ENCODE measurements at places on chromosomes 7 and 10.

DNA sequence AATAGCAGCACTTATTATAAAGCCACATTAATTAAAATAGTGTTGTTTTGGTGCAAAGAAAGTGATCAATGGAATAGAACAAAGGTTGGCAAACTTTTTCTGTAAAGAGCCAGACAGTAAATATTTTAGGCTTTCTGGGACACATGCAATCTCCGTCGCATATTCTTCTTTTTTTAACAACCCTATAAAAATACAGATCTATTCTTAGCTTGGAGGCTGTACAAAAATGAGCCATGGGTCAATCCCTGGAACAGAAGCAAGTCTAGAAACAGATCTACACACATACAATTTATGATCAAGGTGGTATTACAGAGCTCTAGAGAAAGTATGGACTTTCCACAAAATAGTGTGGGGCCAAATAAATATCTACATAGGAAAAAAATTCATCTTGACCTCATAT lies 71.8 kb downstream of the ARHGAP21 start:
- DNase-seq = no peak

- no peak for DNase-seq
These were observed 12.6 kb downstream of the SLC29A4 start for GRCh38 chr7:5295039-5296014.

DNA sequence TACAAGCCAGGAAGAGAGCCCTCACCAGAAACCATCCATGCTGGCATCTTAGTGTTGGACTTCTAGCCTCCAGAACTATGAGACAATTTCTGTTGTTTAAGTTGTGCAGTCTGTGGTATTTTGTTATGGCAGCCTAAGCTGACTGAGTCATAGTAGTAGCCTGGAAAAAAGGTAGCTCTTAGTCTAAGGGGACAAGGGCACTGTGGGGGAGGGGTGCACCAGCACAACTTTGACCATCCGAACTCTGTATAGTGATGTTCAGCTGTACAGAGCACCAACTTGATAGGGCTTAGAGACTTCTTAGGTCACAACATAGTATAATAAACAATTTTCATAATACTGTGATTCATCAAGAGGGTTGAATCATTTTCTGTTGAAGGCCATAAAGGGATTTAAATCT lies 14.3 kb downstream of the EIF4EBP2 start:
- no peak for DNase-seq

DNA sequence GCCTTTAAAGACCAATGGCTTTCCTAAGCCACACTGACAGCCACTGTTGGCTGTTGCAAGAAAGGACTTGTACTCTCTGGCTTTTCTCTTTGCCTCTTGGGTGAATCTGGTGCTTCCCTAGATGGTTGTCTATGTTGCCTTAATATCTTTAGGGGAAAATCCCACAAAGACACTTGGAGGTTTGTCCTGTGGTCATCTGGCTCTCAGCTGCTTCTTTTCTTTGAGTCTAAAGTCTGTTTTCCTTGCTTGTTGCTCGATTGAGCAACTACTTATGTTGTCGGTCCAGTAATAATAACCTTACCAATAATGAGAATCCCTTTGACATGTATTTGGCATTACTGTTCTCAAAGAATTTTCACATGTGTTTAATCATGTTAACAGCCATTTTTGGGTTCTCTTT lies 537.6 kb downstream of the LRMDA start:
- DNase-seq = no peak

DNA sequence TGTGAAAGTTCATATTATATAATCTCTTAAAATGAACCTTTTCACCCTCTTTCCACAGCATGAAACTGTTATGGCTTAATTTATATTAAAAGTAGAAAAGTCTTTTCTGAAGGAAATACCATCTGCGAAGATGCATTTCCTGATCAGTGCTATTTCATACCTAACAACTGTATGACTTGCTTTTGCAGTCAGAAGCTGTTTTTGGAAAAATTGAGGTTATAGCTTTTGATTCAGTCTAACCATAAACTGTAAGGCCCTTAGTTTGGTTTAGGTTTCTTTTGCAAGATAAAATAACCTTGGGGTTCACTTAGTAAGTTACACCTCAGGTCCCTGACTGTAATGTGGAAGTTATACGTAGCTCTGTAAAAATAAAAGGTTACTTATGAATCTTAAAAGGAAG lies 22.7 kb upstream of the PARP12 start:
- no peak for DNase-seq

GRCh38 chr7:44290252-44290620 lies 35.2 kb downstream of the CAMK2B start:
- no peak for DNase-seq

DNA sequence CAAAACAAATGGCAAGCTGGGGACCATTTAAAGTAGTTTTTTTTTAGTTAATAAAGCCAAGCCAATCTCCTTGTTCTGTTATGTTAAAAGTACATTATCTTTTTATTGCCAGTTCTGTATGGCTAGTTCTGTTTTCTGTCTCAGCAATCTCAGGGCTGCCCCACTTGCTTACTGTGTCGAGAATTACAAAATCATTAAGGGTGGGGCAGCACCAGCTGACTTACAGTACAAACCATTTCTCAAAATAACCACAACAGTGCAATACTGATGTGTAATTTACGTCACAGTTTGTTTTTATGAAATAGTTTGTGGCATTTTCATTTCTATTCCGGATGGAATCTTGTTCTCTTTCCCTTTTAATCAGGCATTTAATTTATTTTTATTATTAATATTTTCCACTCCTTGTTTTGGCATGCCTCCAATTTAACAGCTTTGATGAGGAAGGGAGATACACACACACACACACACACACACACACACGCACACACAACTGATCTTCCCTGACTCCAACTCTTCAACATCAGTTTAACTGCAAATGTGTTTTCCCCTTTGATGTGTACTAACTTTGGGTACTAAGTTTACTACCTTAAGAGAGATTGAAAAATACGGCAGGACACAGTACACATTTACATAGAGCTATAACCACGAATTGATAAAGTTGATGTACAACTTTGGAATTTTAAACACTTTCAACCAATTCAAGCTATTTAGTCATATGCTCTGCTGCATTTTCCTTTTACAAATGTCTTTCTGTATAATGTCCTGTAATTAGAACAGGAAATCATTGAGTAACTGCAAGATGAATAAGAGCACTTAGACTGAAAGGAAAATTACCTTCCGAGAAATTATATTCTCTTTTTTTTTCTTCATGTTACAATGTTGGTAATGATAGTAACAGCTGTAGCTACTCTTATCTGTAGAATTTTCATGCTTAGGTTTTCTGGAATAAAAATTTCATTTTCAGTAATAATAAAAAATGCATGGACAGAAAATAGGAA lies 91.5 kb downstream of the ARID5B start:
- peak; percentile 48 for DNase-seq

- DNase-seq = no peak
These were observed 22.2 kb upstream of the BMPER start for GRCh38 chr7:33882950-33883670.

DNA sequence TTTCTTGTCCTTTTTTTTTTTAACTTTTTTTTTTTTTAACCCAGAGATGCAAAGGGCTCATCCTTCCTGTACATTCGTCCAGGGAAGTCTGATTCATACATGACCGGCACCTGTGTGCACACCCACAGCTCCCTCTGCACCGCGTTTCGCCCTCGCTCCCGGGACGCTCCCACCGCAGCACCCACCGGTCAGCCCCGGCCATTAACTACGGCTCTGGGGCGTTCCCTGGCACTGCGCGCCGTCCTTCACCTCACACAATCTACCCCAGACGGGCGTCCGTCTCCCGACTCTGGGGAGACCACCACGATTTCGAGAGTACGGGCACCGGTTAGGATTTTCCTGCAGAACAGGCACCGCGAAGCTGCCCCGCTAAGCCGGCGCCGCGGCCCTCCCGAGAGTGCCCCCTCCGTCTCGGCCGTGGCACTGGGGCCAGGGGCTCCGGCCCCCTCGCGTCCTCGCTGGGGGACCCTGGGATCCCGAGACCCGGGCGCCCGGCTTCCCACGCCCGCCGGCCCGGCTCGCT lies 452 bp downstream of the ATE1 start:
- no peak for DNase-seq

- DNase-seq = no peak
These were observed 190.2 kb downstream of the CAMK1D start for GRCh38 chr10:12539350-12540164.

DNA sequence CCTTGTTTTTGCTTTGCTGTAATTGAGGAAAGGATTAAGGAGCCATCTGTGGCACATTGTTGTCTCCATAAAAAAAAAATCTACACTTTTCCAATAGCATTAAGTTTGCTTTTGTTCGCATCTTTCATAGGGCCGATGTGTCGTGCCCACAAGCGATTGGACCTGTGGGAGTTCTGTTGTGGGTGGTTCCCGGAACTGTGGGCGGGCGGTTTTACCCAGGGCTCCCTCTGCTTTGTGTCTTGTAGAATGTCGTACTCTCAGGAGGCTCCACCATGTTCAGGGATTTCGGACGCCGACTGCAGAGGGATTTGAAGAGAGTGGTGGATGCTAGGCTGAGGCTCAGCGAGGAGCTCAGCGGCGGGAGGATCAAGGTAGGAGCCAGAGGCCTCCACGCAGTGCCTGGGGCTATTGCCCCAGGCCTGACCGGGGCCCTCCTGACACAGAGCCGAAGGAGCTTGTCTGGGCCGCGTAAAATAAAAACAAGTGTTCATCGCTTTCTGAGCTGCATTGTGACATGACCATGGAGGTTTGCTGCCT lies 92.4 kb downstream of the ACTR3B start:
- no peak for DNase-seq

DNA sequence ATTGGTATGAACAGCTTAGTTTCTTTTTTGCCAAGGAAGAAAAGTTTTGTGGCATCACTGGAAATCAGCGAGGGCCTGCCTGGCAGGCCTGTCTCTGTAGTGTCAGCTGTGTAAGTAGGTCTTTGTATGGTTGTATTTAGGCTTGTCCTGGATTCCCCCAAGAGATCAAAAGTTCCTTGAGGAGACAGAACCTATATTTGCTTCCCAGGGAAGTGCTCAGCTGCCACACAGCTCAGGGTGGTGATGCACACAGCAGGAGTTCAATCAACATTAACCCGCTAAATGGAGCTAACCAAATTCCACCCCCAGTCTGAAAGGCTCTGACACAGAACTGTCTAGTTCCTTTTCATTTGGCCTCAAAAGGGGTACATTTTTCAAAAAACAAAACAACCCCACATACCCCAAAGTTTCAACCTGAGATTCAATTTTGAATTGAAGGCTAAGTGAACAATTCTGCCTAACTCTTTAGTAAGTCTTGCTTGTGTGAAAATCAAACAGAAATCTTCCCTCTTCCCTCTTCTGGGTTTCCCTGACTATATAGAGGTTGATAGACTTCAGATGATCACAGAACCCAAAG lies 124.4 kb downstream of the CLEC2L start:
- peak; percentile 11 for DNase-seq

- no peak for DNase-seq
These were observed 5.0 kb downstream of the CXCL12 start for GRCh38 chr10:44379907-44380306.

GRCh38 chr7:69692611-69693010 lies 94.3 kb downstream of the AUTS2 start:
- DNase-seq = no peak

GRCh38 chr7:140899883-140900282 lies 24.8 kb downstream of the BRAF start:
- DNase-seq = peak; percentile 18

GRCh38 chr10:13100349-13101294 lies 659 bp downstream of the OPTN start:
- DNase-seq = no peak

GRCh38 chr10:75498884-75499350 lies 67.5 kb downstream of the LRMDA start:
- no peak for DNase-seq

DNA sequence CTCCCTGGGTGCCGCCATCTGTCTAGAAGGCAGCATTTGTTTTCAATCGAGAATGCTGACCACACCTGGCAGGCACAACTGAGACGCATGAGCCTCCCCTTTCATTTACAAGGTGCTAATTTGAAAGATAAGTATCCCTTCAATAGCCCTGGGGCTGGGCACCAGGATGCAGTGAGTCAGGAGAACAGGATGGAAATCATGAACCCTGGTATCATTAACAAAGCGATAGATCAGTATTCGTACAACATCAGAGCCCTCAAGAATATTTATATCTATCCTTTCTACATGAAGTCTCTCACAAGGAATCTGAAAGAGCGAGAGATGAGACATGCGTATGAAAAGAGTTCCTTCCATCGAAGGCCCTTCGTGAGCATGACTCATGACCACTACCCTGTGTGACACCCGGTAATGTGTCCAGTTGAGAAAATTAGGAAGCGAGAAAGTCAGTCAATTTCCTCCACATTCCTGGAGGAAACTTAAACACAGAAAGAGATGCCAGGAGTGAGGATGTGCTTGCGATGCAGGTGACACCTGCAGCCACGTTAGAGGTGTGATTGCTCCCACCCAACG lies 123.1 kb upstream of the PITRM1 start:
- peak; percentile 85 for DNase-seq

Measured in NCI-H2081 (cell line).